Fibroblast of skin of abdomen (primary cell): ENCODE measurements at places on chromosomes 7 and 10.

DNA sequence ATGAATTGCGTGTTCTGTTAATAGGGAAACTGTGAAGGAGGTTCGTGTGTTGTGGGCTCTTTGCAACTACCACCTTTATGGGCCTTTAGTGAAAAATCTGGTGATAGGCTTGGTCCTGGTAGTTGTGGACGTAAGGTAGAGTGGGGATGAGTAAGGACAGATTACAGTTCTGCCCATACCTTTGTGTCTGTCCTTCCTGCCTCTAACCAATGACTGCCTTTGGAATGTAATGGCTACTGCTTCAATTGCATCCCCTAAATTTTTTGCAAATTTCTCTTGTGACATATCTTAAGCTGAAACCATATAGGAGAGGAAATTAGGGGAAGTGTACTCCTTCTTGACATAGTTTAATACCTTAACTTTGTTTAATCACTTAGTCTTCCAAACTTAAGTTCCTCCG is 82.3 kb downstream of the ADK start:
- no peak for DNase-seq

DNA sequence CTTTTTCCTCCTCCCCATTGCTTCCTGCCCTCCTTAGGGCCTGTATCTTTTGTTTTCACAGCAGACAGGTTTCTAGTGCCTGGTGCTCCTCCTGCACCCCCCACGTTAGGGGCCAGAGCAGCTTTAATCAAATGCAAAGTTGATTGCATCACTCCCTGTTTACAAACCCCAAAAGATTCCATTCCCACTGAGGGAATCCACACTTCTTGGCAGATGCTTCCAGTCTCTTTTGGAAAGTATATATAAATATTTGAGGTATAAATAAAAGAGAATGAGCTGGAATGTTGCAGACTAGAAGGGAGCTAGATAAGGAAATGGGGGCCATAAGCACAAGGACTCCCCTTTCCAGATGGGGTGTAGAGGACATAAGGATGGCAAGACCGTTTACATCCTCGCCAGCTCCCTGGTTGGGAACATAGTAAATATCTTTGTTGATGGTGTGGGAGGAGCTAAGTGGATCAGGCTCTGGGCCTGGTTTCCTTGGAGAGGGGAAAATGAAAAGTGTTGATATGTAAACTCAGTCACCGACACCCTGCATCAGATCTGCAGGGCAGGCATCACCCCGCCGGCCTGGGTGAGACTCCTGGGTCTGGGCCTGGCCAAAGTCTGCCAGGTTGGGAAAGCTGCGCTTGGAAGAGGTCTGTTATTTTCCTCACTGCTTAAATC is 6.2 kb downstream of the RARRES2 start:
- peak; percentile 69 for DNase-seq

DNA sequence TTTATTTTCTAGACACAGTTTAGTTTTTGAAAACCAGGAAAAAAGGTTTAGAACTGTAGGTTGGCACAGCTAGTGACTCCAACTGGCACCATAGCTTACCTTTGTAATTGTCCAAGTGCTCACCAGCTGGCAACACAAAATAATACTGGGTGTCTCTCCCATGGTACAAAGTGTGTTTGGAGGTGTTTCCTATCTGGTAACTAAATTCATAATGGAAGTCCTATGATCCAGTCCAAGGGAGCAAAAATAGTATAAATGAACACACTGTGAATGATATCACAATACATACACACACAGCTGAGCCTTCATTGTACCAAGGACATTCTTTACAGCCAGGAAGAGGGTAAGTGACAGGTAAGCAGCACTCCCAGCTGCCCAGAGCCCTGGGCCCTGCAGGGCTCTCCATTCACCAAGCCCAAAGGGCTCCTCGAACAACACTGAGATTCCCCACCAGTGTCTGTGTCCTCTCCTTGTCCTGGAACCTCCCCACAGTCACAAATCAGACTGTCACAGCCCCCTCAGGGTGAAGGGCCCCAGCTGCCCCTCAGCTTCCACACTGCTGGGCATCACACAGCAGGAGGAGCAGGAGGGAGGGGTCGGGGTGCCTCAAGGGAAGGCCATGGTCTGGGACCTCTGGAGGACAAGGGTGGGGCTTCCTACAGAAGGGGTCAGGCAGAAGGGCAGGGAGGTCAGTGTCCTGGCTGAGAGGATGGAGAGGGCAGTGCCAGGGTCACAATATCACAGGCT is 72.1 kb downstream of the PKD1L1 start:
- no peak for DNase-seq

DNA sequence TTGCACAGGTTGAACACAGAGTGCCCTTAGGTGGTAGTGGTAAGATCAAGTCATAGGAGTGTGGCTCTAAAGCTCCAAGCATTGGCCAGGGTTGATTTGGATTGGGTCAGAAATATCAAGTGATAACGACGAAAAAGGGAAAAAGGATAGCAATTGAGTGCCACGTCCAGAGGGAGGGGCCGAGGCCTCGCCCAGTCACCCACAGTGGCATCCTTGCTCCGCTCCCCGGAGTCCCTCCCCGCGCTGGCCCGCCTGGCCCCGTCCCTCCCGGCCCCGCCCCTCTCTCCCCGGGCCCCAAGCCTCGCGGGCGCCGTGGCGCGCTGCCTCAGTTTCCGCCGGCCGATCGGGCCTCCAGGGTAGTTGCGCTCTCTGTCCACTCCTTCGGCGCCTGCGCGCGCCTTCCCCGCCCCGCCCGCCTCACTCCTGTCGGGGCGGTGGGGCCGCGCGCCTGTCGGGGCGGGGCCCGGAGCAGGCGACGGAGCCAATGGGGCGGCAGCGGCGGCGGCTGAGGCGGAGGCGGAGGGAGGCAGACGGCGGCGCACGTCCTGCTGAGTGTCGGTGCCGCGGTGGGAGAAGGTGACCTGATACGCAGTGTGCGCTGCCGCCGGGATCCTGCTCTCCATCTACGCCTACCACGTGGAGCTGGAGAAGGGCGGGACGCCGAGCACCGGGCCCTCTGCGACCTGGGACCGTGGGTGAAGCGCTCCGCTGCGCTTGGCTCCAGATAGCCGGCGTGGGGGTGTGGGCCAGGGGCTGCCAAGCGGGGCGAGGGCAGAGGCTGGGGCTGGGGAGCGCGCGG is 209.1 kb upstream of the ZNF722 start:
- no peak for DNase-seq

- no peak for DNase-seq
Measured at GRCh38 chr7:1963575-1963974, 269.2 kb downstream of the MAD1L1 start.

- no peak for DNase-seq
Measured at GRCh38 chr7:32481176-32481575, 9.0 kb downstream of the LSM5 start.

DNA sequence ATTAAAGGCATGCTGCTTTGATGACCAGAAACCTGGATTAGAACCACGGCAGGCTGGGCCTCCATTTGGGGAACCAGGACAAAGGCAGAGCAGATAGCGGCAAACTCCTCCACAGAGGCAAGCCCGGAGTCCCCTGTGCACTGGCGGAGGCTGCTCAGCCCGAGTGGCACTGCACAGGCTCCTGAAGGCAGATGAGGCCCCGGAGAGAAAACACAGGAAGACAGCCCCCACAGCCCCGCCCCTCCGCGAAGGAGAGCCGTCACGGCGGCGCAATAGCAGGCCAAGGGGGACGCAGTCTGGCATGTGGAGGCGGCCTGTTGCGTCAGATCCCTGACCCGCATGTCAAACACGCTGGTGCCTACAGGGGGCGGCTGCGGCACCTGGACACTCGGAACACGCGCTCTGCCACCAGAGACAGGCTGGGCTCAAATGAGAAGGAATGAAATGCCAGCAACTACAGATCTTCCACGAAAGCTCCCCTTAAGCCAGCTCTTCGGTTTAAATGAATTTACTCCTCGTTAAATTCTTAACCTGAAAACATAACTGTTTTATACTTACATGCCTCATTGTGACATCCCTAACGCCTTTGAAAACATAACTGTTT is 128.5 kb downstream of the MAD1L1 start:
- peak; percentile 95 for DNase-seq

GRCh38 chr10:99329304-99329553 is at the start of gene CNNM1:
Gene CNNM1, plus strand, starts transcription at chr10:99329356. Its CDS starts 32 bp downstream, at chr10:99329388.
- DNase-seq, result peak; percentile 9

DNA sequence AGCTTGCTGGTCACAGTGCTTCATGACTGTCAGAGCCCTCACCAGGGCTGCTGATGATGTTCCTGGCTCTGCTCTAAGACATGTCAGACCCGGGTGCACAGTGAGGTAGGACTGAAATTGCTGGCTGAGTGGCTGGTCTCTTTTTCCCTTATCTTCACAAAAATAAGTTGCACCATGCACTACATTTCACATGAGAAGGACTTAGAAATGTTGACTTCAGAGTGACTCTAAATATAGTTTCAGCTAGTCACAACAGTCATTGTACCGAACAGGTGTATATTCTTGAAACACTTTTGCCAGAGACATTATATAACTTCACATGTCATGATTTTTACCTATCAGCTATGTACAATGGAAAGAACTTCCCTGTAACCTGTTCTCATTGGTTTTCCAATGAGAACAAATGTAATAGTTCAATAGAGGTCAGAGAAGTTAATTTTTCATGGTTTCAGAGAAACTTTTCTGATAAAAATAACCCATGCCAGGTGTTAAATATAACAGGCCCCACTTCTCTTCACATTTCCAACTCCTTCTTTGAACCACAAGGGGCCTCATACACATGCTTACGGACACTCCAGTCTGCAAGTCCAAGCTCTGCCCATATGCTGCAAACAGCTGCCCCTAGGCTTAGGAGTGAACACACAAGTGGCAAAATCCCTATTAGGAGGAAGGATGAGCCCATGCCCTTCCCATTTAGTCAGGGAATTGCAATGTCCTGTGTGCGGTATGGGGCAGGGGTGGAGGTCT is 115.6 kb downstream of the CDK6 start:
- DNase-seq, result no peak

DNA sequence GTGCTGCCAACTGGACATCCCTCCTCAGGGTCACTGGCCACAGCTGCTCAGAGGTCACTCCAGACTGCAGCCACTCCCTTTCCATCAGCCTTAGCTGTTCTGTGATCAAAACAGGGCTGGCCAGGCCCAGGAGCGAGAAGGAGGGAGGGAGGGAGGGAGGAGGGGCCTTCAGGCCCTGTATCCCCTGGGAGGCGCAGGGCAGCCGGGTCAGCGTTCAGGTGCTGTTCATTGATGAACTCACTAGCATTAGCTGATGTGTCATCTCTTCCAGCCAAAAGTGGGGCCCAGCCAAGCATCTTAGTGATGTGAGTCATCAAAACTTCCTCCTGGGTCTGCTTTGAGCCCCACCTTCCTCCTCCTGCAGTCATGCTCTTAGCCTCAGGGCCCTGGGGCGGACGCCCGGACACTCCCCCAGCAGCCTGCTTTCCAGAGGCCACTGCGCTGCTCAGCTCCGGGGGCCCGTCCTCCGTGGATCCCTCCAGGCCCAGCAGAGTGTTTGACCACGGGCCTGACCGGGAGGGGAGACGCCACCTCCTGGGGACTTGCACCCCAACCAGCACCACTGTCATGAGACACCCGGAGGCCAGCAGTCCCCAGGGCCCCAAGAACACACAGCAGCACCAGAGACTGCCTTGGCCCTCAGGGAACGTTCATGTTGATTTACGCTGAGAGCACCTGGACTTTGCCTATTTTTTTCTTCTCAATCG is 149.2 kb downstream of the PRKAG2 start:
- peak; percentile 96 for DNase-seq

- DNase-seq, result no peak
Measured at GRCh38 chr10:71984809-71985388, 20.7 kb downstream of the CHST3 start.

- DNase-seq, result no peak
Measured at GRCh38 chr10:34905200-34905927, 90.3 kb upstream of the PARD3 start.

GRCh38 chr7:15749631-15750030 is 63.1 kb upstream of the MEOX2 start:
- DNase-seq, result peak; percentile 63

- DNase-seq, result no peak
Measured at GRCh38 chr7:70837589-70837988, 294.4 kb upstream of the GALNT17 start.

DNA sequence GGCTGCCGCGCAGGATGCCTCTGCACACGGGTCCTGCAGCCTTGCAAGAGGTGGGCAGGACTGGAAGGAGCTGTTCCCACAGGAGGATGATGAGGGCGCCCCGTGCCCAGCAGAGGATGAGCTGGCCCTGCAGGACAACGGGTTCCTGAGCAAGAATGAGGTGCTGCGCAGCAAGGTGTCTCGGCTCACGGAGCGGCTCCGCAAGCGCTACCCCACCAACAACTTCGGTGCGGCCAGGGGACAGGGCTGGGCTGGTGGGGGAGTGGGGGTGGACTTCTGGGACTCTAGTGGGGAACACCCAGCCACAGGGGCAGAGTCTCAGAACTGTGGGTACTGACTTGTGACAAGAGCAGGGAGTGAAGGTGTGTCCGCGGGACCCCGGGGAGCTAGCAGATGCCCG is 16.0 kb downstream of the ZFYVE27 start:
- DNase-seq, result no peak

GRCh38 chr7:18792871-18793595 is 297.5 kb downstream of the HDAC9 start:
- DNase-seq, result peak; percentile 39

GRCh38 chr7:20395511-20395910 is 64.8 kb downstream of the ITGB8 start:
- no peak for DNase-seq

GRCh38 chr7:110168010-110168409 is 922.9 kb upstream of the LRRN3 start:
- peak; percentile 37 for DNase-seq
